Activated CD4-positive, alpha-beta T cell treated with anti-CD3 and anti-CD28 coated beads, Interleukin-2, amount 10 ng/mL, durations not matched to agents 24 days and 14 days (primary cell): ENCODE measurements at places on chromosomes 11 and 22.

GRCh38 chr11:57124917-57125316 is 56.8 kb upstream of the LRRC55 start:
- DNase-seq = no peak

DNA sequence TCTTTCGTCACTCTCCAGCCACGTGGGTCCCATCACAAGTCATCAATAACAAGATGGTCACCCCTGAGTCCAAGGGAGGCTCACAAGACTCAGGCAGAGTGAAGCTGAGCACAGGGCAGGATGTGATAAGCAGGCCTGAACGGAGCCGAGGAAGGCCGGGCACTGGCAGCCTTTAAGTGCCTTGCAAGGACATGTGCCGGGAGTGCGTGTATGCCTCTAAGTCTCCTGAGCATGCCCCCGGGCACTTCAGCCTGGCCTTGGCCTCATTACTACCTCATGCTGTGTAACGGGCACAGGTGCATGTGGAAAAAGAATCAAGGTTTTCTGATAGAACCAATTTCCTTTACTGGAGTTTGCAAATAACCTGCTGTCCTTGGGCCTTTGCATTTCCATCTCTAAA is 55.8 kb downstream of the UBASH3B start:
- no peak for DNase-seq

- DNase-seq = no peak
These were observed 42.7 kb downstream of the LGR4 start for GRCh38 chr11:27429761-27430393.

- DNase-seq = no peak
These were observed 42.4 kb downstream of the ADAMTS8 start for GRCh38 chr11:130386056-130386455.

DNA sequence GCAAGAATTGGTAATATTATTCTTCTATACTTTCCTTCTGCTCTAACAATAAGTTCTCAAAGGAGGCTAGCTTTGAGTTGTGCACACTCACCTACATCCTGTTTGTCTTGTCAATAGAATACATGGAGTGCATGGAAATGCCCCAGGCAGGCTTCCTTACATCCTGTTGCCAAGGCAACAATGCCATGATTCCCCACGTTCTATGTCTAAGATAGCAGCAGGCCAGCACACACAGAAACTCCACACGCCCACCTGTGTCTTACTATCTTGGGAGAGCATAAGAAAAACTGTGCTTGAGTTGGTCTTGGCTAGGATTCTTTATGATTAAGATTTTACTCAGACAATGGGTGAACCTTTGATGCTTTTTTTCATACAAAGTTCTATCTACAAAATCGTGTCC is 379.2 kb downstream of the AASDHPPT start:
- no peak for DNase-seq

DNA sequence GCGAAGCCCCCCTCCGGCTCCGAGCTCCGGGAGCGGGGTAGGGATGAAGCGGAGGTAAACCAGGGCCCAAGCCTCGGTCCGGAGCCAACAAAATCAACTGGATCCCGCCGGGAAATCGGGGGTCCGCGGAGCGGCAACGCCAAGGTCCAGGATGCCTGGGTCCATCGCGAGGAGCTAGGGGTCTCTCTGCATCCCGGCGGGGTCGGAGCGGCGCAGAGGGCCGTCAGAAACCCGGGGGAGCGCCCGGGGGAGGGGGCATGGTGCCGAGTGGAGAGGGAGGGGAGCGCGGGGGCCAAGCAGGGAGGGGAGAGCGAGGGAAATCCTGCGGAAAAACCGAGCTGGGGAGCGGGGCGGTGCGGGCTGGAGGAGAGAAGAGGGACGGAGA is 51.8 kb downstream of the SLC22A12 start:
- no peak for DNase-seq

GRCh38 chr22:41687901-41688364 is 734 bp downstream of the SNU13 start:
- peak; percentile 77 for DNase-seq

DNA sequence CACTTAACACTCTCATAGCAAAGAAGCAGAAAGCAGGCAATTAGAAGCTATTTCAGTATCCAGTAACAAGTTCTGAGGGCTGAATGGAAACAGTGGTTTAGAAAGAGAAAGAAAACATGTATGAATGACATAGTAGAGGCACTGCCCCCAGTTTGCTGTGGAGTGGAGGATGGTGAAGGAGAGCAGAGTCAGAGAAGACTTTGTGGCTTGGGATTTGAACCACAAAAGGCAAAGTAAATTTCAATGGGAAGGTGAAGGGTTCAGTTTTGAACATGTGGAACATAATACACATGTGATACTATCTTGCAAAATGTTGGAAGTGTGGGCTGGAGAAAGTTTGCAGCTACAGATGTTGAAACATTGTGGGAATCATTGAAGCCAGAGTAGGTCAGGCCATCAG is 81.4 kb downstream of the SNX19 start:
- DNase-seq = no peak

- no peak for DNase-seq
These were observed 60.7 kb upstream of the ALKBH3 start for GRCh38 chr11:43819926-43820325.

DNA sequence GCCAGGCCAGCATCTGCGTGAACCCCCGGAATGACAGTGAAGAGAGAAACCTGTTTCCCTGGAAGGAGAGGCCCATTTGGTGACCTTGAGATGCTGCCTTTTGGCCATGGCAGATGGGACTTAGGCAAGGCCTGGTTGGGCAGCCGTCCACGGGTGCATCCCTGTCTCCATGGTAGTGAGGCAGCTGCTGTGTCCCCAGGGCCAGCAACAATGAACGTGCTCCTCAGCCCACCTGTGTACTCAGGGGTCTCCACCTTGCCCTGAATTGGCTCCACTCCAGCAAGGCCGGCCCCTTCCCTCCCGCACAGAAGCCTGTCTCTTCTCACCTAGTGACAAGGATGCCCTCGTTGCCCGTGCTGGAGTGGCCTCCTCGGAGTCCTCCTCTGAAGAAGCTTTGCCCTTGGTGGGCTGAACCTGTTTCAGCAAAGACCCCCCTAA is 441.1 kb downstream of the TBC1D22A start:
- no peak for DNase-seq

DNA sequence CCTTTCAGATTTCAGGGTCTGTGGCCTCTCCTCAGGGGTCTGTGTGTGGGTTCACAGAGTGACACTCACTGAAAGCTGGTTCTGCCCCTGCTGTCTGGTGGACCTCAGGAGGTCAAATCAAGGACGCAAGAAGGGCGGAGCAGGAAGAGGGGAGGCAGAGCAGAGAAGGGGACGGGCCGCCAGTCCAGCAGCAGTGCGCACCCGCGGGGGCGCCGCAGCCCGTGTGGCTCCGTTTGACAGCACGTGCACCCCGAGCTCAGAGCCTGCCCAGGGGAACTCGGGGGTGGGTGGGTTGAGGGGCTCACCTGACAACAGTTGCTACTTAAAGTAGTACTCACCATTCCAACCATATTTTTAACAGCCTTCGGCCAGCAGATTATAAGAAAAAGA is 71.4 kb upstream of the PITPNB start:
- DNase-seq = no peak

DNA sequence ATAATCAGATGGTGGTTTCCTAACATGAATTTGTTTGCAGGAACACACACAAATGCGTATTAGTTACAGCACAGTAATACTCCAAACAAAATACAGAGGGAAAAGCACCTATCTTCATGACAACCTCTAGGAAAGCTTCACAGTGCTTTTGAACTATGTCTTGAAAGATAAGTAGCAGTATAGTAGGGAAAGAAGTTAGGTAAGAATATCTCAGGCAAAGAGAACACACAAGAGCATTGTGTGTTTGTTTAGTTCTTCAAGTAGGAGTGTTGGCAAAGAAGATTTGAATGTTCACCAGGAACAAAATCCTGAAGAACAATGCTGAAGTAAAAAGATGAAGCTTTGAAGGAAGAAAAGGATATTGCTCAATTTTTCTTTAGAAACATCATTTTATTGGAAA is 54.1 kb downstream of the ANO5 start:
- DNase-seq = no peak
